ENCODE measurements at places on chromosomes 5 and 9.

DNA sequence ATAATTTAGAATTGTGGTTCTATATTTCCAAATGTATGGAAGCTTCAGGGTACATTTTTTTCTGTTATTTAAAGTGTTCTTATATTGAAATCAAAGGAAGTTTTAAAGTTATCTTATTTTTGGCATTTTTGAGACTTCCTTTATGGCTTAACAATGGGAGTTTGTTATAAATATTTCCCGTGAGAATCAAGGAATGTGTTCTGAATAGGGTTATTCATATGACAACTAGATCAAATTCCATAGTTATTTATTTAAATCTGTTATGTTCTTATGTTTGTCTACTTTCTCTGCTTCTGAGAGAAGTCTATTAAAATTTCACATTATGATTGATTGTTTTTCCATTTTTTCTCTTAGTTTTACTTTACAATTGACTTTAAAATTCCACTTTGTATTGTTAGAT lies 135.1 kb downstream of the ADAMTS16 start:
- no peak for DNase-seq

DNA sequence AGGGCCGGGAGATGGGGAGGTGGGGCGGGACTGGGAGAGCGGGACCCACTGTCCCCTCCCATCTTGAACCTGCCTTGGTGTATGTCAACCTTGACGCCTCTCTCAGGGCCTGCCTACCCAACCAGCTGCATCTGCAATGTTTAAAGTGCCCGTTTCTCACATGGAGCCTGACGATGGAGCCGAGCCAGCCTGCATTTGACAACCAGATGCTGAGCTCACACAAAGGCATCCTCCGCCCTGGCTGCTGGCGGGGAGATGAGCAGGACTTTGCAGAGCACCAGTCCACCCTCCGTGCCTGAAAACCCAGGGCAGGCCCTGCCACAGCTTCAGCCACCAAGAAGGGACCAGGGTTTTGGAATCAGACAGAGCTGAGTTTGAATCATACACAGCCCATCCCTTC lies 141.1 kb upstream of the SMIM23 start:
- DNase-seq = no peak

GRCh38 chr5:37533851-37534250 lies 154.7 kb downstream of the WDR70 start:
- no peak for DNase-seq

- no peak for DNase-seq
These were observed 15.5 kb downstream of the MED10 start for GRCh38 chr5:6362846-6363245.

- DNase-seq = no peak
These were observed 92.2 kb downstream of the PDE8B start for GRCh38 chr5:77302653-77303052.

DNA sequence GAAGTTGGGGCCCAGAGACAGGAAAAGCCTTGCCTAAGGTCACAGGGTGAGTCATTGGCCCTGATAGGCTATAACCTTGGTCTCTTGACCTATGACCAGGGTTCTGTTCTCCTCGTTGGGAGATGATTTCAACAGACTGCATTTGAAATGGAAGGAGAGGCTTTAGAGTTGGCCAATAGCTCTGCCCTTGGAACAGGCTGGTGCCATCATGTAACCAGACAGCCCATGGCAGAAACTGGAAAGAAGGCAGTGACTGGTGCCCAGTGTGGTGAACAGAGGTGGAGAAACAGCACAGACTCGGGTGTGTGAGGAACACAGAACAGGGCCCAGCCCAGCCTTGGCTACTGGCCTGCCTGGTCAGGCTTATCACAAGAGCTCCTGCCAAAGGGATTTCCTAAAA lies 109.8 kb upstream of the SLC25A48 start:
- DNase-seq = no peak

DNA sequence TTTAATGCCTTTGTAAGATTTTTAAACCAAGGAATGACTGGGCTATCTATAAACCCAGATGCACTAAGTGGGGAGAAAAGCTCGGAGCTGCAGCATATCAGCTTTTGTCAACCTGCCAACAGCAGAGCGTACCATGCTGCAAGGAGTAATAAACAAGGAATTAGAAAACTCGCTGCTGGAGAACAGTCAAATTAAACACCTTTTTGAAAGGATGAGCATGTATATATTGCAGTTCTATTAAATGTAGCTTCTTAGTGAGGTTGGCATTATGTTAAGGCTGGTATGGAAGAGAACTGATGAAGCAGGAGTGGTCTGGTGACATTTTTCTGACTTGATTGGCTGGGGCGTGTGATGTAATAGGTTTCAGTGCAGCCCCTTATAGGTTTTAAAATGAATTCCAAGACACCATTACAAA lies 74.7 kb downstream of the PIK3R1 start:
- DNase-seq = no peak

GRCh38 chr9:99235926-99236634 lies 14.0 kb downstream of the SEC61B start:
- DNase-seq = no peak

DNA sequence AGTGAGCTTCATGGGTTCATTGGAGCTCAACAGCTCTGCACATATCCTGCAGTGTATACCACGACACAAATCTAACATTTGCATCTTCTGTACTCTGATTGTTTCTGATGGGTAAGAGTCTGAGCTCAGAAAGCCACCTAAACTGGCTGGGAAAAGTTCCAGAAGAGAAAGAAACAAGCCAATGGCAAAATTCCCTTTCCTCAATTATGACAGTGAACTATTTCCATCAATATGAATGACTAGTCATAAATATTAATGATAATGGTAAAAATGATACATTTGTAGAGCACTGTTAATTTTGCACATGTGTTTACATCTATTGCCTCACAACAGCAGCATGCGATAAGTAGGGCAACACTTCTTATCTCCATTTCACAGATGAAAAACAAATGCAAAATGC lies 1101.6 kb upstream of the DMAC1 start:
- DNase-seq = no peak

DNA sequence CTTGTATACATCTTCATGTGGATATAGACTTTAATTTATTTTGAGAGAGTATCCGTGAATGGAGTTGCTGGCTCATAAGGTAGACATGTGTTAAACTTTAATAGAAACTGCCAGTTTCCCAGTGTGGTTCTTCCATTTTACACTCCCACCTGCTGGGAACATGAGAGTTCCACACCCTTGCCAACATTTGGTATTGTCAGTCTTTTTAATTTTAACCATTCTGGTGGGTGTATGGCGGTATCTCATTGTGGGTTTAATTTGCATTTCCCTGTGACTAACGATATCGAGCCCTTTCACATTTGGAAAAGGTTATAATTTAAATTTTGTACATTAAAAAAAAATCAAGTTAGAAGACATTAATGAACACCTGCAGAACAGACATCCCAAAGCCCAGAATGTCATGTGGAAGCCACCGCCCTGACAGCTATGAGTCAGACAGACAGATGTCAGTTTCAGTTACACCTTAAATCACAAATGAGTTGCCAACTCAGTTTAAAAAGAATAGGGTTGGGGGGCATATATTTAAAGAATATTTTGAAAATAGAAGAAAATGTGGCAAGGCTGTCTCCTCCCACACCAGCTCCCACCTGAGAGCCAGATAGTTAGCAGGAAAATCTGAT lies 36.9 kb downstream of the ANKRD33B start:
- no peak for DNase-seq

GRCh38 chr9:121871431-121872025 lies 220.1 kb downstream of the DAB2IP start:
- DNase-seq = no peak

DNA sequence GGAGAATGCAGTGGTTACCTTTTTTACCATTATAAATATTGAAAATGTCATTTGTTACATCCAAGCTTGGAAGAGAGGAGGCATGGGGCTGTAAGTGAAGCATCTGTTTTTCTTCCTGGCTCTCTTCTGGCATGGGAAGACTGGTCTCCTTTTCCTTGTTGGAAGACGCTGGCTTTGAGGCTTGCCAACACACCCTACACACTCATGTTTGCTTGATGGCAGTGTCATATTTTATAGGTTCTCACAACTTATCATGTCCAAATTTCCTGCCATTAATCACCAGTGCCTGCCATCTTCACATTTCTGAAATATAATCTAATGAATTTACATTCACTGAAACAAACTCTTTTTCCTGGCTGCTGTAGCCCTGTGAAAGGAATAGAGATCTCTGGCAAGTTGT lies 252.9 kb downstream of the MAN2A1 start:
- DNase-seq = no peak

GRCh38 chr5:122371511-122372151 lies 59.6 kb downstream of the SNCAIP start:
- DNase-seq = no peak

GRCh38 chr9:93954434-93955061 lies 607 bp downstream of the BARX1 start:
- DNase-seq = no peak

DNA sequence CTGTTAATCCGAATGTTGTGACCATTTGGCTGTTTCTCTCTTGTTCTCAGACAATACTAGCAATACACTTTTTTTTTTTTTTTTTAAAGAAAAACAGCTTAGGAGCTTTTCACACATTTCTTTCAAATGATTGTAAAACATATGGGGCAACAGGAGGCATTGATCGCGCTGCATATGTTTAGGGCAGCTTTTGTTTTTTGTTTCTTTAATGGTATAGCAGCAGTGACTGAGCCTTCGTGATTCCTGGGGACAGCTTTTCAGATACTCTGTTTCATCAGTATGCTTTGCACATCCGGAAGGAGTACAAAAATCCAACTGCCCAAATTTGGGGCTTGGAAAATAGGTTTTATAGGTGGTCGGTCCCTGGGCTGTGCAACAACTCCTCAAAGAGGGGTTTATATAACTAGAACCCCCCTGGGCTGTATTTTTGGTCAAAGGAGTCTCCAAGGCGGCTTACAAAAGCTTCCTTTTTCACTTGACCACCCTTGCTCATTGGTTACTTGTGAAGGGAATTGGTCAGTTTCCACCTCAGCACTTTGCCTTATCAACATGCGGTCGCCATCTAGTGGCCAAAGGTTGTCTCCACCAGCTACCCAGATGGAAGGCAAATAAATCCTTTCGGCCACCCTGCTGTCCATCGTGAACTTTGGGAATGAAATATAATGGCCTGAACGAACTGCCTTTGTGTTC lies 91.8 kb downstream of the PDE6A start:
- no peak for DNase-seq

GRCh38 chr5:131997026-131997726 lies 14.3 kb downstream of the ACSL6 start:
- no peak for DNase-seq

GRCh38 chr5:142014911-142015584 lies 2.2 kb upstream of the GNPDA1 start:
- DNase-seq = peak; percentile 21

GRCh38 chr5:139385061-139386049 lies 2.3 kb upstream of the SLC23A1 start:
- no peak for DNase-seq

DNA sequence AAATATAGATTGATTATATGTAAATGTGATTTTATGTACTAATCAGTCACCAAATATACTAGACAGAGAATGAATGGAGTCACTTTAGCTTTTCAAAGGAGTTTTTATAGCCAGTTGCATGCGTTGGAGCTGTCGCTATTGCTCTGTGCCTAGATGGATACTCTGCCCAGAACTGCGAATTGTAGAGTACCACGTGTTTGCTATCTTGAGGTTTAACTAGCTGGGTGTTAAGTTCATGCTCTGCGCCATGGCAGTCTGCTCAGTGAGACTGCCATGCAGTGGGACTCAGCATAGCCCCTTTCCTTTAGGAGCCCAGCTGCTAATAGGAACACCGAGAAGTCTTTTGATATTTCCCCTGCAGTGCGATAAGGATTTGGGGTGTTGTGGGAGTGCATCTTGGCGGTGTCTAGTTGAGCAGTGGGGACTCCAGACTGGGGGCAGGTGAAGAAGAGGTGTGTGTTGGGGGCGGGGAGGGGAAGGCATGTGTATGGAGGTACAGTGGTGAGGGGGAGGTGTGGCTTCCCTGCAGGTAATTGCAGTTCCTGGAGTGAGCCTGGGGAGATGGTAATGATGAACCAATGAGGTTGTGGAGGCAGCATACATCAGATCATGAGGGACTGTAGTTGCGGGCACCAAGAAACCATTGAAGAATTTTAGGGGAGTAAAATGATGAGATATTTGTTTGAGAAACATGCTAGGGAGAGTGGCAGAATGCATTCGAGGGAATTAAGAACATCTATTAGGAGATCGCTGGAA lies 118.9 kb downstream of the TRIO start:
- DNase-seq = no peak

DNA sequence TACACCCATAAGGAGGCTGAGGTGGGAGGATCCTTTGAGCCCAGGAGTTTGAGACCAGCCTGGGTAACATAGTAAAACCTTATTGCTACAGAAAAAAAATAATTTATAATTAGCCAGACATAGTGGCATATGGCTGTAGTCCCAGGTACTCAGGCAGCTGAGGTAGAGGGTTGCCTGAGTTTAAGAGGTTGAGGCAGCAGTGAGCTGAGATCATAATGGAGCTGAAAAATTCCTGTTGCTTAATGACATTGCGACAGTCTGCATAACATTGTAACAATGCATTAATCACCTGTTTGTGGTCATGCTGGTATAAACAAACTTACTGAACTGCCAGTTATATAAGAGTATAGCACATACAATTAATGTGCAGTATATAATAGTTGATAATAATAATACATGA lies 214.2 kb downstream of the TRIM32 start:
- no peak for DNase-seq

DNA sequence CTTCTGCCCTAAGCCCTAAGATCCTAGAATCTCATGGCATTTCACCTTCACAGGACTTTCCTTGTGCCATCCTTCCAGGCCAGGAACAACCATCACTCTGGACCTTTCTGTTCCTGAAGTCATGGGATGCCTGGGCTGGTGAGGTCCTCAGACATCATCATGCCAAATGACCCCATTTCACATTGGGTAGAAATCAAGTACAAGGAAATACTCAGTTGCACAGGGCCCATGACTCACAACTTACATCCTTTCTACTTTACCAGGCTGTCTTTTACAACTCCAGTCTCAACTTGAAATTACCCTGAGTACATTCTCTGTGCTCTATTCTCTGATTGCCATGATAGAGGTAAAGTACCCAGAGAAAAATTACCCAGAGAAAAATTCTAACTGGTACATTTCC lies 167.1 kb downstream of the PIK3R1 start:
- no peak for DNase-seq

DNA sequence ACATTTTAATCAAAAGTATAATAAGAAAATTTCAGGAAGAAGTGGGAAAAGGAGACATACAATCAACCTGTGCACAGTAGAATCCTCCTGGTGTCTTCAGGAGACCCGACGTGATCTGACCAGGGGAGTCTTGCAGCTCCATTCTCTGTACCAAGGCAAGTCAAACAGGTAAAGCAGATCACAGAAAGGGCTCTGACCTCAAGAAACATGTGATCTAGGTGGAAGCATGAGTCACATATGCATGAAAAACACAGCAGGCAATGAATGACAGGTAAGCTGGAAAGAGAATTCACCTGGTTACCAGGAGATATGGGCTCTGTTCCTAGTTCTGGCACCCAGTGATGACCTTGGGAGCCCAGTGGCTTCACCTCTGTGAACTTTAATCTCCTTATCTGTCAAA lies 19.4 kb upstream of the FABP6 start:
- no peak for DNase-seq

GRCh38 chr9:133144142-133144903 lies 19.4 kb downstream of the GBGT1 start:
- peak; percentile 91 for DNase-seq
